Mammary microvascular endothelial cell (primary cell): ENCODE measurements at places on chromosomes 11 and 22. TPM values are rescaled to one million over a fixed set of nuclear protein-coding genes. Genes with fewer than 3 reads are reported as not detected.

Gene KCNE3
- 0.15 and 0.27 TPM in 2 replicates for total RNA-seq

Gene ART1
- total RNA-seq, result not detected in 2 replicates

Gene CD82
- total RNA-seq, result 11.1 and 14.0 TPM in 2 replicates

Gene PKDREJ
- 0.05 TPM in 1 of 2 replicates, not detected in the other for total RNA-seq

Gene SMIM35
- total RNA-seq, result not detected in 2 replicates

Gene MIF
- total RNA-seq, result 660 and 704 TPM in 2 replicates

Gene TP53I11
- total RNA-seq, result 33.1 and 43.7 TPM in 2 replicates

Gene LRRC75B
- total RNA-seq, result 3.8 and 4.0 TPM in 2 replicates

Gene CCDC157
- total RNA-seq, result 1.3 and 5.1 TPM in 2 replicates

Gene FGF3
- total RNA-seq, result not detected in 2 replicates

Gene SLC22A8
- total RNA-seq, result not detected in 2 replicates

Gene RAPSN
- not detected in 2 replicates for total RNA-seq

Gene TRIM68
- 7.4 and 12.7 TPM in 2 replicates for total RNA-seq

Gene NCAM1
- total RNA-seq, result 2.1 and 3.5 TPM in 2 replicates

Gene APOL4
- 1.1 and 3.3 TPM in 2 replicates for total RNA-seq

Gene PCNX3
- total RNA-seq, result 40.7 and 41.1 TPM in 2 replicates

Gene NRXN2
- not detected in 2 replicates for total RNA-seq

Gene DGAT2
- 0.44 and 2.5 TPM in 2 replicates for total RNA-seq

Gene GAS2
- 0.59 and 1.8 TPM in 2 replicates for total RNA-seq

Gene MYOD1
- not detected in 2 replicates for total RNA-seq

Gene ZP1
- total RNA-seq, result not detected in 2 replicates

Gene DEUP1
- total RNA-seq, result not detected in 2 replicates

Gene XKR3
- not detected in 2 replicates for total RNA-seq

Gene F2
- total RNA-seq, result 0.10 TPM in 1 of 2 replicates, not detected in the other

Gene SEZ6L
- total RNA-seq, result not detected in 2 replicates

Gene ACR
- total RNA-seq, result 0.40 TPM in 1 of 2 replicates, not detected in the other

Gene SCARF2
- total RNA-seq, result 8.6 and 10.1 TPM in 2 replicates

Gene CNGA4
- total RNA-seq, result not detected in 2 replicates

Gene SDF2L1
- 68.0 and 87.5 TPM in 2 replicates for total RNA-seq

Gene OR4D11
- not detected in 2 replicates for total RNA-seq

Gene NAALAD2
- 0.13 and 0.20 TPM in 2 replicates for total RNA-seq

Gene C11orf16
- not detected in 2 replicates for total RNA-seq

Gene TPBGL
- total RNA-seq, result not detected in 2 replicates

Gene SCGB1A1
- not detected in 2 replicates for total RNA-seq

Gene OR4A16
- not detected in 2 replicates for total RNA-seq

Gene HIC2
- total RNA-seq, result 2.3 and 2.6 TPM in 2 replicates

Gene IL17REL
- under 0.01 TPM in 1 of 2 replicates, not detected in the other for total RNA-seq

Gene PHF21B
- not detected in 2 replicates for total RNA-seq

Gene GRM5
- 0.07 and 0.15 TPM in 2 replicates for total RNA-seq

Gene CHST1
- 2.9 and 3.9 TPM in 2 replicates for total RNA-seq

Gene FGF19
- total RNA-seq, result not detected in 2 replicates

Gene SLC6A5
- total RNA-seq, result not detected in 2 replicates

Gene OR52I2
- not detected in 2 replicates for total RNA-seq

Gene PTPRCAP
- total RNA-seq, result 0.87 TPM in 1 of 2 replicates, not detected in the other

Gene SCGB1C1
- not detected in 2 replicates for total RNA-seq

Gene SUSD2
- total RNA-seq, result under 0.01 and 0.15 TPM in 2 replicates

Gene PIWIL4
- total RNA-seq, result under 0.01 and 0.20 TPM in 2 replicates

Gene LARGE2
- not detected in 2 replicates for total RNA-seq

Gene LUZP2
- total RNA-seq, result not detected in 2 replicates

Gene P4HA3
- total RNA-seq, result 5.7 and 7.3 TPM in 2 replicates

Gene GGTLC3
- total RNA-seq, result not detected in 2 replicates

Gene TAF10
- total RNA-seq, result 37.4 and 42.3 TPM in 2 replicates

Gene MS4A7
- not detected in 2 replicates for total RNA-seq
